ENCODE measurements at places on chromosomes 12 and 14.

DNA sequence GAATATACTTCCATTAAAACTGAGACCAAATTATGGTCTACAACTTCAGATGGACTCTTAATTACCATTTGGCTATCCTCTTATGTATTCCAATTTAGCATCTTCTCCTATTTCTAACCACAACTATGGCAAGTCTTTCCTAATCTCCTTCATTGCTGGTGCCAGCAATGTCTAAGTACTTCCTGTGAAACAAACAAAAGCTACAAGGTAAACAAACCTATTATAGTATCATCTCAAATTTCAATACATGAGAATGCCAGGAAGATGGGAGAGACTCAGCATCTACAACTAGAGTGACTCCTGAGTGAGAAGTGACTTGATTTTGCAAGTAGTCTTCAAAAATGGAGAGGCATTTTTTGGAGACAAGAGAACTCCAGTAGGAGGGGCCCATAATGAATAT, 202.9 kb upstream of the ATXN7L3B start:
- no peak for DNase-seq

- no peak for DNase-seq
Observed at GRCh38 chr12:47509398-47509851, 196.4 kb downstream of the RPAP3 start.

DNA sequence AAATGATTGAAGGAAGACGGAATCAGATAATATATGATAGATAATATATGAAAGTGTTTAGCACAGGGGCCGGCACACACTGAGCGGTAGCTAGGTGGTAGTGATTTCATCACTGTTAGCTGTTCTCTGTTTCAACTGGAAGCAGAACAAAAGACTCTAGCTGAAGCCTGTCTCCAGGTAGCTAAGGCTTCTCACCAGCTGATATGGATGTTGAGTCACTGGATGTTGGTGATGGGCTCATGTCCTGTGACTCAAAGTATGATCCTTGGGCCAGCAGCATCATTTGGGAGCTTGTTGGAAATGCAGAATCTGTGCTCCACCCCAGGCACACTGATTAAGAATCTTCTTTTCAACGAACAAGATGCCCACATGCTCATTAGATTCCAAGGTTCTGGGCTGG, 21.7 kb upstream of the KCNA5 start:
- DNase-seq = no peak

DNA sequence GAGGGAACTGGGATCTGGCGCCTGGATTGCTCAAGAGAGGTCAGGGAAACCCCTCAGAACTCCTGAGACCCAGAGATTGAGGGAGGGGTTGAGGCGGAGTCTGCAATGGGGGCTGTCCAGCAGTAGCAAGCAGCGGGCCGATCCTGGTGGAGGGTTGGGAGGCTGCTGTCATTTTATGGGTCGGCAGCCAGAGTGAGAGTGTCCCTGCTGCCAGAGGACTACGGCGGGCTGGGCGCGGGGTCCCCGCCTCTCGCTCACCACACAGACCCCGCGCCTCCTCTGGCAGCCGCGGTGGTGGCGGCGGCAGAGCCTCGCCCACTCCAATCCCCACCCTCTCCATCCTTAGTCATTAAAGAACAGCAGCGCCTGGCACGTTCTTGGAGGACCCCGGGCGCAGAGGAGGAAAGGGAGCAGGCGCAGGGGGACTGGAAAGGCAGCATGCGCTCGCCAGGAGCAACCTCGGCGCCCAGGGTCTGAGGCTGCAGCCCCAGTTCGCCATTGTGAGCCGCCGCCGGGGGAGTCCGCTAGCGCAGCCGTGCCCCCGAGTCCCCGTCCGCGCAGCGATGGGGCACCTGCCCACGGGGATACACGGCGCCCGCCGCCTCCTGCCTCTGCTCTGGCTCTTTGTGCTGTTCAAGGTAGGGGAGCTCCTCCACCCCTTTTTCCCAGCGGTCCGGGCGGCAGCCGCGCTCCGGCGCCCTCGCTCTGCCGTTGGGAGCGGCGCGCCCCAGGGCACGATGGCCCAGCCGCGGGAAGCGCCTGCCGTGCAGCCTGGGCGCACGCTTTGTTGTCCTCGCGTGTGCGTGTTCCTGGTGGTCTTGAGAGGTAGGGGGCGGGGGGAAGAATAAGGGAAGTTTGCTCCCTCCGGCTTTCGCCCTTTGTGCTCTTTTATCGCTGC, at the start of gene PTPRO:
Gene PTPRO, plus strand, starts transcription at position 345 of the 898 bp plus-strand sequence.
- peak; percentile 37 for DNase-seq

GRCh38 chr14:81329640-81330381, 70.3 kb downstream of the STON2 start:
- no peak for DNase-seq

DNA sequence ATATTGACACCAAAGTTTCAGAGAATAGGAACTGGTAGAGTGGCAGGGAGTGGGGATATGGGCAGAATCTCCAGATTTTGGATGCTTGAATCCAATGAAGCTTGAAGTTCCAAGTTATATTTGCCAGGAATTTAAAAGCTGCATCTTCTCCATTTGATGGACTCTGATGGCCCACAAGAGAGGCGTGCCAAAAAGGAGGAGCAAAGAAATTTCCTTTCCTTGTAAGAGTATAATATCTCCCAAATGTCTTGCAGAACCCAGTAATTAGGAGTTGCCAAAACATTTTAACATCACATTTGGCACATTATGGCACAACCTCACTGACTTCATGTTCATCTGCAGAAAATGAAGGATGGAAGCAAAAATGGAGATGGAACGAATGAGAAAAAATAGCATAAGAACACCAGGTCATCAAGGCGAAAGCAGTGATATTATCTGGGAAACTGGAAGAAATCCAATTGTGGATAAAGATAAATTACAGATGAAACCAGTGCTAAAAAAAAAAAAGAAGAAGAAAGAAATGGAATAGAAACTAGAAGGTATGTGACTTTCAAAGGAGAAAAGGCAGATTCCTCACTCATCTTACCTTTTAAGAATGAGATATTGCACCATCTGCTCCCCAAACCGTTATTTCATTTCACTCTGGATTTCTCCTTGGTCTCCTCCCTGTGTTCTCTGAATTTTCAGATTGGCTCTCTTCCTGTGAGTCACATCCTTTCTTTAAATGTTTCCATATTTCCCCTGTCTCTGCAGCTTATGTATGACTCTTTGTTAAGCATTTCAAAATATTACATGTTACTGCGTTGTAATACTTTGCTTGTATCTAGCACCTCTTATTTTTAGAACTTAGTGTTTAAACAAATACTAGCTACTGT, 13.5 kb upstream of the FLRT2 start:
- DNase-seq = no peak

DNA sequence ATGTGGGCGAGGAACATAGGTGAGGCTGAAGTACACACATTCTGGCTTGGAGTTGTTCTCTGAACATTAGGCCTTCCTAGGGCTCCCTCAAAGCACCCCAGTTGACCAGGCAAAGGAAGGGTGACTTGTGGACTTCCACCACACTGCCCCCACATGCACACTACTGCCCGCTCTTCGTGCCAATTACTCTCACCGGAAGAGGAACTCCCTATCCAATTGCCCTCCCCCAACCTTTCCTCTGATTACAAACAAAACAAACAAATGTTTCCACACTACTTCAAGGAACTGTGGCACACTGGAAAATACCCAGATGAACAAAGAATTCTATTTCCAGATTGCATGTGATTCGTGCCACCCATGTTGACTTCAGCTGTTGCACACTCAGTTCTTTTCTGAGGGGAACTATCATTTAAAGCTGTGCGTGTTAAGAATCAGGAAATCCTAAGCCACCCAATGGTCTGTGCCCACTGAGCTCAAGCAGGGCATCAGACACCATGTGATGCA, 139.3 kb downstream of the SSPN start:
- peak; percentile 75 for DNase-seq

DNA sequence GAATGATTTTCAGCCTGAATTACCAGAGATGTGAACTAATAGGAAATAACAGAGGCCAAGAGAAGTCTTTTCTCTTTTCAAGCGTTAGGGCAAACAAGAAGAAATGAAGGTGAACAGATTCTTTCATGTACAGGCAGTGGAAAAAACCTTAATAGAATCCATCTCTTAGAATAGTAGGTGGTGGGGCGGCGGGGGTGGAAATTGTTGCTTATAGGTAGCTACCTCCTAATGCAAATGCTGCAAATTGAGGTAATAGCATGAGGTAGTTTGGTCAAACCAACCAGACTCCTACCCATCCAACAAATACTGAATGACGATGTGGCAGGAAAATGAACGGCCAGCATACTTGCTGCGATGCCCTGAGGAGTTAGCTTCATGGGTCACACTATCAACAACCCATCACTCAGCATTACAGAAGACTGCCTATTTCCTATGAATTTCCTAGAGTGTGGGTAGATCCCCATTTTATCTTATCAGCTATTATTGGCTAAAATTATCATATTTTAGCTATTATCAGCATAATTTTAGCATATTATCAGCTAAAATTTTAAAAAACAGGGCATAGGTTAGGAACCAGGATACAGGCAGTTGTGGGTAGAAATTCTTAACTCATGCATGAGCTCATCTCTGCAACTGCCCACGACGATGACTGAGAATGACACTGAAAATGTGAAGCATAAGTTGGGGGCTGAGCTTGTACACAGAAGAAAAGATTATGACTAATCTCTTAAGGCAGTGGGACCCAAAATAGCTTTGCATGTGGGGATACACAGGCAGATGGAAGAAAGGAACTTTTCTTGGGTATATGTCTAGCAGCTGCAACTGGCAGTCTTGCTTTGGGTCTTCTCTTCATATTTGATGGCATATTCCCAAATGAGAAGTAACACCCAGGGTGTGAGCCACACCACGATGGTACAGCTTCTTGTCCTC, 68.7 kb downstream of the NIN start:
- peak; percentile 50 for DNase-seq

DNA sequence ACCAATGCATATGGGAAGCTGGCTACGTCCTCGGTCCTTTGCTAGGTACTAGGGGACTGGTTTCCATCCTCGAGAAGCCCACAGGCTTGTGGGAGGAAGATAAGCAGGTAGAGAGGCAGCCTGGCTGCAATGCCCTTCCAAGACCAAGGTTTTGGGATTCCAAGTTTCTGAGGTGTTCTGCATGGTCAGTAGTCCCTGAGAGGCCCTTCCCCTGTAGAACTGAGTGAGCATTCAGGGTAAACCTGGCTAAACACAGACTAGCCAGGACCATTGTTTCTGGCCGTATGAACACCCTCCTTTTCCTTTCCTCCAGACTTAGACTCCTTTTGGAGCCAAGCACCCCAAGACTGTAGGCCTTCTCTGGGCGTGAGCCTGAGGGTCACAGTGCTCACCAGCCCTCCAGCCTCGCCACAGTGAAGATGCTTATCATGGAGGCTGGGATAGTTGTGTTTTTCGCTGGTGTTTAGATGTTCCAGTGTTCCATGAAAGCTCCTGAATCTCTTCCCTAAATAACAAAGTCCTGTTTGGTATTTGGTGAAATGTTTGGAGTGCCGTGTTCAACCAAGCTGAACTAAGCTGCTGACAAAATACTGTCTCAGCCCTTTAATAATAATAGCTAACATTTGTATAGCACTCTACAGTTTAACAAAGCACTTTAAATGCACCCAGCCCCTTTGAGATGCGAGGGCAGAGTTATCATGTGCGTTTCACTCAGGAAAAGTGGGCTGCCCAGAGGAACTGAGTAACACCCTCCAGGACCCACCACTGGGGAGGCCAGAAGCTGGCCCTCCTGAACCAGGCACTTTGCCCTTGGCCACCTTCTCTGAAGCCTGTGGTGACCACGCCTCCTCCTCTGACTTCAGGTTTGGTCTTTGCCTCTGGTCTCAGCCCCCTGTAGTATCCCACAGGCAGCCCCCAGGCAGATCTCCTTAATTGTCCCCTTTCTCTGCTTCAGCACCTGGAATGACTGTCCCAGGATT, 284.5 kb downstream of the CACNA1C start:
- DNase-seq = no peak

- DNase-seq = no peak
Observed at GRCh38 chr12:109673379-109673778, 40.2 kb upstream of the FAM222A start.

- DNase-seq = no peak
Observed at GRCh38 chr14:48963231-48963790, 622.9 kb downstream of the RPS29 start.

DNA sequence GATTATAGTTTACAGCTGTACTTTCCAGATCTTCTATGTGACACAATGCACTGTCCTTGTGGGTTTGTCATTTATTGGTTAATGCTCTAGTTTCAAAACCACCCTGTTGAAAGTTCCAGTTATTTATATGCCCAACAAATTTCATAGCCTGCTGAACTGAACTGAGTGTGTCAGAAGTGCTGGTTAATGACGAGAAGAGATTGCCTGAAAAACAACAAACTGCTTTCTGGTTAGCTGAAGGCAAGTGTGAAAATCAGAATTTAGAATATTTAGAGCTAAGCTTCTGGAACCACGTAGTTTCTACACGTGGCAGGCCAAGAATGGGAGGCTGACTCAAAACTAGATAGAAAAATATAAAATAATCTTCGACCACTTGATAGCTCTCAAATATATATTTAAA, 19.1 kb upstream of the RIN3 start:
- no peak for DNase-seq

GRCh38 chr14:65206448-65207096, 104.3 kb upstream of the MAX start:
- DNase-seq = no peak

DNA sequence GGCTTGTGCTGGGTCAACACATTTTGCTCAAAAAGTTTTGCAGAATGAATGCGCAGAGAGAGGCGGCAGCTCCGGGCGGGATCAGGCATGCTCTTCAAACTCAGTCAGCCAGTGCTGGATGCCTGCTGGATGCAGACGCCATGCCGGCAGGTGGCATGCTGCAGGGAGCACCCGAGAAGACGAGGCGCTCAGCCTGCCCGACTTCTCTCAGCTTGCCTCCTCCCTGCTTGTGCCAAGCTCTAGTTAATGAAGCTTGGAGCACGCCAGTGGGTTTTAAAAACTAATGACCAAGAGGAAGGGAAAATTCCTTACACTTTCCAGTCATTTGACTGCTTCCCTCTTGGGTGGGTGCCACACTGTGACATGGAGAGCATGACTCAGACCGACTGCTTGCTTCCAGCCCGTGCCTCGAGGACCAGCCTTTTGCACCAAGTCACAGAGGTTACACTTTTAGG, 39.8 kb downstream of the SLC24A4 start:
- DNase-seq = peak; percentile 74

DNA sequence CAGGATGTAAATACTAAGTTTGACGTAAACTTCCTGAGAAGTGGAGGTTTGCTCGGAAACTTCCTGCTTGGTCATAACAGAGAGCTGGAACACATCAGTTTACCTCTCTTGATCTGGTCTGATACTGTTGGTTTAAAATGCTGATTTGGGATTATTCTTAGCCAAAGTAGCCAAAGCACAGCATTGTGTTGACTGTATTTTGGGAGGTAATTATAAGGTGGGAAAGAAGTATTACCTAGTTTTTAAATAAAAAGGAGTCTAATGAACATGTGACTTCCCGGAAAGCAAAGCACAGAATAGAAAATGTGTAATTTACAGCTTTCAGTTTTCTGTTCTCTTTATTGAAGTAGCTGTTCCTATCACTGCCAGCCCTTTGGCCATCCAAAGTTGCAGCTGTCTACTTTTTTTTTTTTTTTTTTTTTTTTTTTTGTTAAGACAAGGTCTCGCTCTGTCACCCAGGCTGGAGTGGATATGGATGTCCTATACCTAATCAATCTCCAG, 52.2 kb upstream of the SRP54 start:
- DNase-seq = no peak
